ENCODE measurements at places on chromosomes 16 and 17.

GRCh38 chr16:12507366-12507765, 296.3 kb downstream of the CPPED1 start:
- DNase-seq, result no peak

DNA sequence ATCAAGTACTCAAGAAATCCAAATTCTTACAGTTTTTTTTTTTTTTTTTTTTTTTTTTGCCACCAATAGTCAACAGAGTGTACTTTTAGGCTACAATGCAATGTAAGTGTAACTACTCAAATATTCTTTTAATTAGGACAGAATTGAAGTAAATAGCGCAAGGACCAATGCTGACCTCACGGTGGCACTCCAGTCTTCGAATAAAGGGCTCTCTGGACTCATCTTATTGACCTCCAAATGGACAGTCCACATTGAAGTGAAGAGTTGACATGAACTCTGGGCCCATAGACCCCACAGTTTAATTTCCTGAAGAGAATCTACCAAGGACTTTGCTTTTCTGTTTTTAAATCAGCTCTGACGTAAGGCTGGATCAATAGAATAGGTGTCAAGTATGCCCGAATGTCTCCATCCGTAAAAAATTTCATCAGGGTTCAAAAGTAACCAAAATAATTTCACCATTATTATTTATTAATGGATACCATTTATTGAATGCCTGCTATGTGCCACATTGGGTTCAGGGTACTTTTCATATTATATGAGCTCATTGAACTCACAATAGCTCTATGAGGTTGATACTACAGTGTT, 7.3 kb upstream of the DDX52 start:
- no peak for DNase-seq

GRCh38 chr16:25614716-25615265, 77.0 kb upstream of the HS3ST4 start:
- no peak for DNase-seq

GRCh38 chr16:89104930-89105571, 11.4 kb downstream of the ACSF3 start:
- DNase-seq, result no peak

GRCh38 chr16:85847681-85848601, 48.4 kb downstream of the COX4I1 start:
- DNase-seq, result no peak

- no peak for DNase-seq
These were observed 7.1 kb downstream of the LITAFD start for GRCh38 chr16:8888951-8889892.

- no peak for DNase-seq
These were observed 59.3 kb downstream of the TMEM132E start for GRCh38 chr17:34638526-34639260.

- no peak for DNase-seq
These were observed 3.8 kb upstream of the ANKFN1 start for GRCh38 chr17:56149266-56150036.

GRCh38 chr16:17567455-17567854, 96.7 kb upstream of the XYLT1 start:
- DNase-seq, result no peak

- no peak for DNase-seq
These were observed 9.1 kb downstream of the SLC4A1 start for GRCh38 chr17:44258811-44259351.
